ENCODE measurements at places on chromosomes 11 and 22.

GRCh38 chr11:61691380-61692156 is 11.4 kb downstream of the DAGLA start:
- DNase-seq = no peak
- peaks cover 87% of the 10 kb centered on the region for H3K4me1 ChIP-seq
- H3K27ac ChIP-seq = no peak overlapping the region
- H3K27me3 ChIP-seq = no peaks in the 10 kb centered on the region
- H3K36me3 ChIP-seq = peaks cover under 1% of the 10 kb centered on the region

DNA sequence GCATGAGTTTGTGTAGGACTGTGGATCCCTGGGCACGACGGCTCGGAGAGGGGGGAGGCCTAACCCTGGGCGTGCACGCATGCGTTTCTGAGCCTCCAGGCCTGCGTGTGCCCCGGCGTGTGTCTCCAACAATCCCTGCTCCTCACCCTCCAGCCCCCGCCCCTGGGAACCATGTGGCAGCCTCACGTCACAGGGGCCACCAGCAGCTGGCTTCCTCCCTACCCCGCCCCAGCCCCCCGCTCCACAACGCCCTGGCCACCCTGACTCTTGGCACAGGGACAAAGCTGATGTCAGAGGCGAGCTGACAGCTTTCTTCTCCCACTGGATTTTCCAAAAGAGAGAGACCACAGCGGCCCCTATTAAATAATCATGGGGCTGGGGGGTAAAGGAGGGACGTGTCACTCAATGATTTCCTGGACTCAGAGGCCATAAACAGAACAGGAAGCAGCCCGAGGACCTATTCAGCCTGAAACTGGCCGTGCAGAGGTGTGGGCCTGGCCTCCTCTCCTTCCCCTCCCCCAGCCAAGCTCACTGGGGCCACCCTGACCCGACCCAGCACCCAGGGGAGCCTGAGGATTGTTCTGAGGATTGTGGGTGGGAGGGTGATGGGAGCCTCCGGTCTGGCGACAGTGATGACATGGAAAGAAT is 6.8 kb upstream of the LIF start:
- H3K4me1 ChIP-seq = peaks cover 51% of the 10 kb centered on the region
- no peak for DNase-seq
- peaks cover 4% of the 10 kb centered on the region for H3K27me3 ChIP-seq
- no peaks in the 10 kb centered on the region for H3K36me3 ChIP-seq

DNA sequence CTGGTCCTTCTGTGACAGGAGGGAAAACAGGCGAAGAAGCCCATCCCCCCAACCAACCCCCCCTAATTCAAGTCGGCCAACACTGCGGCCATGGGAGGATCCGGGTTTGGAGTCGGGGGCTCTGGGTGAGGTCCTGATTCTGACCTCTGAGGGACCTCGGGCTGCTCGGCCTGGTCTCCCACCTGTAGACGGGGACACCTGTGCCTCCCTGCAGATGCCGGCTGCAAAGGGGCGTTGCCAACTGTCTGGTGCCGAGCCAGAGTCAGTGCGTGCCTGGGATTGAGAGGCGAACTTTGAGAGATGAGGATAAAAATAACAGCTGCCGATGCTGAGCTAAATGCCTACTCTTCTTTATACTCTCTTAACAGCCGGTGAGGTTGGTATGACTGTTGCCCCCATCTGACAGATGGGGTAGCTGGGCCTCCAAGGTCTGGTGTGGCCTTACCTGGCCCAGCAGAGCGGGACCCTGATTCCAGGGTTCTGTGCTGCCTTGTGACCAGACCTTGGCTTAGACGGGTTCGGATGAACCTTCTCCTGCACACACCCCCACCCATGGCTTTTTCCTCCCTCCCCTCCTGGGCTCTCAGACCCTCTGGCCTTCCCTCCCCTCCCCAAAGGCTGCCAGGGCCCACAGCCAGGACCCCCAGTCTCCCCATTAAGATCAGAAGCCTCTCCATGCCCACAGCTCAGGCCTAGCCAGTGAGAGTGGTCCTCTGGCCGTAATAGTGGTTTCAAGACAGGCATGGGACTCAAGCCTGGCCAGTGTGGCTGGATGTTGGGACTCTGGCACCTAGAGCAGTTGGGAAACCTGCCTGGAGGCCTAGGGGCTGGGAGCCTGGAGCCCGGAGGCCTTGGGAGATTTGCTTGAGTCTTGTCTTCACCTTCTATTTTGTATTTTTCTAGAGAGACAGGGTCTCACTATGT is 41.7 kb downstream of the KCNJ4 start:
- DNase-seq = no peak
- no peak overlapping the region for H3K27ac ChIP-seq
- H3K27me3 ChIP-seq = peaks cover 2% of the 10 kb centered on the region

DNA sequence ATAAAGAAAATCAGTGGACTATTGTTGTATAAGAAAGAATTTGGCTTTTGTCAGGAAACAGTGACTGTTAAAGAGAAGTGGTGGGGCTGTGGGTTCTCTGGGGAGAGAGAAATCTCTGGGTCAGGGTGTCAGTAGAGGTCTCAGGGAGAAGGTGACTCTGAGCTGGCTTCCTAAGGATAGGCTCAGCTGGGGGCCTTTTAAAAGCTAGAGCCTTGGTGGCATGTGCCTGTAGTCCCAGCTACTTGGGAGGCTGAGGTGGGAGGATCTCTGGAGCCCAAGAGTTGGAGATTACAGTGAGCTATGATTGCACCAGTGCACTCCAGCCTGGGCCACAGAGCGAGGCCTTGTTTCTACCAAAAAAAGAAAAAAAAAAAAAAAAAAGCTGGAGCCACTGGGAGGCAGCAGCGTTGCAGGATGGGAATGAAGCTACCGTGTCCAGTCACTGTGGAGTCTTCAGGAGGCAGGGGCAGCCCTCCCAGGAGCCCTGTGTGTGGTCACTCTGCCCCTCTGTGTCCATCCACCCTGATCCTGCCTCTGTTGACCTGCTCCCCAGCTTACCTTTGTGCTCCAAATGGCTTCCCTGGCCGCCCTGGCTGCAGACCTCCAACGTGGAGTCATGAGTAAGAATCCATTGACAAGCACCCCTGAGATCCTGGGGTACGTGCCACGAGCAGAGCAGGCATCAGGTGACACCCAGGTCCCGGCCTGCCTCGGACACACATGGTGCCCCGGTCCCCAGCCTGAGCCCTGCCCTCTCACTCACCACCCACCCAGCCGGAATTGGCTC is 5.4 kb upstream of the MIF start:
- H3K36me3 ChIP-seq = peaks cover 20% of the 10 kb centered on the region
- DNase-seq = no peak
- H3K4me3 ChIP-seq = no peak overlapping the region
- H3K4me1 ChIP-seq = peaks cover 4% of the 10 kb centered on the region

DNA sequence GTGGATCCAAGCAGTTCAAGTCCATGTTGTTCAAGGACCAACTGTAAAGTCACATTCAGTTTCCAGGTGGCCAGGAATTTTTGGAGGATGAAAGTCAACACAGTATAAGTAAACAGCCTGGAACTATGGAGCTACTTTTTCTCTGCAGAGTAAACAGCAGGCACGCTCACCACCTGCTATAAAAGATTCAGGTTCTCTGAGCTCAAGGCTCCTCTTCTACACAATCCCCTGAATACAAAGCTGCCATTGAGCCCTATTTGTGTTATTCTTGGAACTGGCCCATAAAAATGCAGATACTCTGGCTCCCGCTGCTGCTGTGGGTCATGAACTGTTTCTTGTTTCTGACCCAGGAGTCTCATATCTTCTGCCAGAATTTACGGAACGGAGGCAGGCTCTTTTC is 56.9 kb upstream of the PRR5 start:
- H3K4me1 ChIP-seq = peaks cover 9% of the 10 kb centered on the region
- H3K4me3 ChIP-seq = no peak overlapping the region
- H3K36me3 ChIP-seq = no peaks in the 10 kb centered on the region
- no peak overlapping the region for H3K27ac ChIP-seq
- DNase-seq = no peak
- no peaks in the 10 kb centered on the region for H3K27me3 ChIP-seq

DNA sequence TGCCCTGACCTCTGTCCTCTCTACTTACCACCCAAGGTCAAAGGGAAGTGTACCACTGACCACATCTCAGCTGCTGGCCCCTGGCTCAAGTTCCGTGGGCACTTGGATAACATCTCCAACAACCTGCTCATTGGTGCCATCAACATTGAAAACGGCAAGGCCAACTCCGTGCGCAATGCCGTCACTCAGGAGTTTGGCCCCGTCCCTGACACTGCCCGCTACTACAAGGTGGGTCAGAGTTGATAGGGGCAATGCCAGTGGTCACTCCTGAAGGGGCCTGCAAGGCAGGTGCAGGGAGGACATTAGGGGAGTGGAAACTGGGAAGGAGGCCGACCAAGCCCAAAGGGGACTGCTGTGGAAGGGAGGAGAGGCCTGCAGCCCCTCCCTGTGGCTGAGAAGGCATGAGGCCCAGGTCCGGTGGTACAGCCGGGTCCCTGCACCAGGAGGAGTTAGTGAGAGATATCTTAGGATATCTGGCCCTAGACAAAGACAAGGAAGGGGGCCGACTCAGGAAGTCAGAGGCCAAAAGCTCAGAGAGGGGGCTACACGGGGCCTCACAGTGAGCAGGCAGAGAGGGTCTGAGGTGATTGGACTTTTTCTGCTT is 17.9 kb downstream of the POLR3H start:
- H3K4me3 ChIP-seq = no peak overlapping the region
- peak overlapping the region; percentile 20 for H3K27ac ChIP-seq
- H3K4me1 ChIP-seq = peaks cover 36% of the 10 kb centered on the region
- DNase-seq = no peak
- no peaks in the 10 kb centered on the region for H3K27me3 ChIP-seq

GRCh38 chr11:116481126-116481675 is 291.6 kb downstream of the BUD13 start:
- peaks cover 4% of the 10 kb centered on the region for H3K4me1 ChIP-seq
- H3K27ac ChIP-seq = no peak overlapping the region
- no peak overlapping the region for H3K4me3 ChIP-seq
- H3K27me3 ChIP-seq = peaks cover 10% of the 10 kb centered on the region

DNA sequence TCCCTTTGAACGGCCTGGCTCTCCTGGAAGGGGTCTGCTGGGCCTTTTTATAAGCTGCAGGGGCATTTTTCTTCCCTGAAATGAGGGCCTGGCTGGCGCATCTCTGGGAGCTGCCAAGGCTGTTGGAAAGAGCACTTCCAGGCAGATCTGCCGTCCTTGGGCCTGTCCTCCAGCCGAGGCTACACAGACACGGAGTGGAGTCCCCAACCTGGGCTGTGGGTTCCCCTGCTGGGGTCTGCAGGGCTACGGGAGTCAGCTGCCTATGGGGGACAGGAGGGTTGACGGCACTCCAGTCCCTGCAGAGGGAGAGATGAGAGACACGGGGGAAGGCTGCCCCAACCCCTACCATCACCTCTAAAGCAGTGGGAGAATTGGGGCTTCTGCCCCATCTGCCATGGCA is 606.6 kb downstream of the TBC1D22A start:
- no peaks in the 10 kb centered on the region for H3K27me3 ChIP-seq
- DNase-seq = no peak
- no peaks in the 10 kb centered on the region for H3K36me3 ChIP-seq
- no peak overlapping the region for H3K4me3 ChIP-seq
- peaks cover 11% of the 10 kb centered on the region for H3K4me1 ChIP-seq

- DNase-seq = no peak
- no peaks in the 10 kb centered on the region for H3K27me3 ChIP-seq
- peak overlapping the region; percentile 96 for H3K27ac ChIP-seq
Measured at GRCh38 chr11:67316882-67317204, 13.5 kb downstream of the SSH3 start.

GRCh38 chr11:7524462-7525235 is 10.8 kb downstream of the PPFIBP2 start:
- no peaks in the 10 kb centered on the region for H3K4me1 ChIP-seq
- no peaks in the 10 kb centered on the region for H3K36me3 ChIP-seq
- H3K27me3 ChIP-seq = no peaks in the 10 kb centered on the region
- no peak overlapping the region for H3K4me3 ChIP-seq
- no peak overlapping the region for H3K27ac ChIP-seq

GRCh38 chr11:63871962-63872799 is 33.3 kb downstream of the MARK2 start:
- H3K4me1 ChIP-seq = peaks cover 37% of the 10 kb centered on the region
- H3K27me3 ChIP-seq = no peaks in the 10 kb centered on the region
- H3K27ac ChIP-seq = peak overlapping the region; percentile 61
- H3K4me3 ChIP-seq = no peak overlapping the region

DNA sequence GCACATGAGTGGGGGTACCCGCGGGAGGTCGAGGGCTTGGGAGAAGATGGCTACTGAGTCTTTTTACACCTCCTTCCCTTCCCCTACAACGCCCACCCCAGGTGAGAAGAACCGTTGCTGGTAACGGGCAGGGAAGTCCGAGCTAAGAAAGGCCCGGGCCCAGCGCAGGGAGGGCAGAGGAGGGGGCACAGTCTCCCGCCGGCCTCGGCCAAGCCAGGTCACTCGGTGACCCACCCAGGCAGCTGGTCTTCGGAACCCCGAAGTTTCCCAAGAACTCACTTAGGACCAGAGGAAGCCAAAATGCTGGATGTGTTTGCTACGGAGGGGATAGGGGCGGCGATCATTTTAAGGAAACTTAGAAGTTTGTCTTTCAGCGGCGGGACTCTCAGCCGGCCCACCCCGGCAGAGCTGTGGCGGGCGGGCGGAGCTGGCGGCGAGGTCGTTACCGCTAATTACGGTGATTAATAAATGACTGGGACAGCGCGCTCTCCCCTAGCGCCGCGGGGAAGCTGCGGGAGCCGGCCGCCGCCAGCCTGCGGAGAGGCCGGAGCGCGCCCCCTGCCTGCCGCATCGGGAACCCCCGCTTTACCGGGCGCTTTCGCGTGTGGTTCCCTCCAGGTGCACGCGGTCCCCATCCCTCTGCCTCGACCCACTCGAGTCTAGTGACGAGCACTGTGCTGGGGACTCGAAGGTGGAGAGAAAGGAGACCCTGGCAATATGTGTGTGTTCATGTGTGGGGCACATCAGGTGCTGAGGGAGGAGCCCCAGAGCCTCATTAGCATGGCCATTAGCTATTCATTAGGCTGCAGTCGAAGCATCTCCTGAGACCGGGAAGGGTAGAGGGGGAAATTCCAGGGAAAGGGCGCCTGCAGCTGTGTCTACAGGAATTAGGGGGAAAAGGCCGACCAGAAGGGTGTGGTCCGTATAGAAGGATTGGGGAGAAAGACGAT is 945 bp downstream of the ROBO3 start:
- H3K4me1 ChIP-seq = peaks cover 61% of the 10 kb centered on the region
- H3K27ac ChIP-seq = no peak overlapping the region
- peaks cover 96% of the 10 kb centered on the region for H3K27me3 ChIP-seq
- H3K36me3 ChIP-seq = no peaks in the 10 kb centered on the region

GRCh38 chr11:78567209-78567608 is 7.5 kb downstream of the NARS2 start:
- H3K4me1 ChIP-seq = peaks cover under 1% of the 10 kb centered on the region
- no peak for DNase-seq
- H3K36me3 ChIP-seq = peaks cover 10% of the 10 kb centered on the region
- no peak overlapping the region for H3K27ac ChIP-seq
- no peak overlapping the region for H3K4me3 ChIP-seq
- H3K27me3 ChIP-seq = no peaks in the 10 kb centered on the region

- H3K27me3 ChIP-seq = no peaks in the 10 kb centered on the region
- DNase-seq = no peak
- no peak overlapping the region for H3K4me3 ChIP-seq
- H3K27ac ChIP-seq = no peak overlapping the region
- H3K4me1 ChIP-seq = no peaks in the 10 kb centered on the region
Measured at GRCh38 chr11:126257764-126258163, 10.9 kb downstream of the SRPRA start.

GRCh38 chr11:120219938-120220746 is 9.3 kb downstream of the OAF start:
- no peak overlapping the region for H3K27ac ChIP-seq
- H3K36me3 ChIP-seq = no peaks in the 10 kb centered on the region
- peaks cover 3% of the 10 kb centered on the region for H3K27me3 ChIP-seq
- H3K4me1 ChIP-seq = peaks cover 51% of the 10 kb centered on the region
- DNase-seq = no peak

- peaks cover 30% of the 10 kb centered on the region for H3K36me3 ChIP-seq
- H3K4me1 ChIP-seq = peaks cover 5% of the 10 kb centered on the region
- peak overlapping the region; percentile 17 for H3K27ac ChIP-seq
- H3K27me3 ChIP-seq = no peaks in the 10 kb centered on the region
Measured at GRCh38 chr22:40300884-40301672, 45.2 kb upstream of the ADSL start.

Data from spinal cord (tissue), 10 donors.